ENCODE measurements at places on chromosomes 1 and 21.
A peak's percentile ranks its signal among the peaks of the same experiment; 100 is the strongest.

- DNase-seq: no peak
These were observed 75.7 kb downstream of the UCHL5 start for GRCh38 chr1:192983349-192983980.

GRCh38 chr1:181023265-181024057 is 791 bp upstream of the STX6 start:
- DNase-seq: no peak

DNA sequence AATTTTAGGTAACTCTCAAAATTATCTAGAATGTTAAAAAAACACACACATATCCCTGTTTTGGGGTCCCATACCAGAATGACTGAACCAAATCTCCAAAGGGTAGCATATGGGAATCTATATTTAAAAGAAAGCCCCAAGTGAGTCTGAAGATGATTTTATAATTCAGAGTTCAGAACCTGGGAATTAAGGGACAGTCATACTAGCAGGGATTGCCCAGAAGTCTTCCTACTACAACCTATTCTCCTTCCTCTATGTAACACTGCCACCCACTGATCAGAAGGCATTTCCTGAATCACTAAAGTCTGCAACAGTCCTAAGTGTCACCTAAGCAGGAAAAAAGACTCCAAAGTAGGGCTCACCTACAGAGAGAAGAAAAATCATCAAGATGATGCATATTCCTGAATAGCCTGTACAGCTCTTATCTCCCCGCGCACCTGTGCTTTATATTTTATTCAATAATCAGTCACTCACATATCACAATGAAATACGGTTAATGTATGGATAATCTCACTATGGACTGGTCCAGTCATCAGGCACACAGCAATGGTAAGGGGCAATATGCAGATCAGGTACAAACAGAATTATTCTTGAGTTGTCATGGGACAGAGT is 4.9 kb downstream of the RGS1 start:
- peak; percentile 37 for DNase-seq

DNA sequence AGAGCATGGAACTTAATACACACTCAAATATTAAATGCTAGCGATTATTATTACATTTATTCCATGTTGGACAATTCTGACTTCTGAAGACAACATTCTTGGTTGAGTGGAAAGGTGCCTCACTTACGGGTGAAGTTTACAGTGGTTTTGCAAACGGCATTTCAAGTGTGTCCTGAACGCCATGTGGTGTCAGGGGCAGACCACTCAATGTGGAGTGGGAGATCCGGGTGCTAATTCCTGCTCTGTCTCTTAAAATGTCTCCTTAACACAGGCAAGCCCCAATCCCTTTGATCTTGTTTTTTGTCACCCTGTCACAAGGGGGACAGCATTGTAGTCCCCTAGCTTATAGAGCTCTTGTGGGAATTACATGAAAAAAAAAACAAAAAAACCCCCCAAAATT is 5.6 kb upstream of the TDRD10 start:
- no peak for DNase-seq

DNA sequence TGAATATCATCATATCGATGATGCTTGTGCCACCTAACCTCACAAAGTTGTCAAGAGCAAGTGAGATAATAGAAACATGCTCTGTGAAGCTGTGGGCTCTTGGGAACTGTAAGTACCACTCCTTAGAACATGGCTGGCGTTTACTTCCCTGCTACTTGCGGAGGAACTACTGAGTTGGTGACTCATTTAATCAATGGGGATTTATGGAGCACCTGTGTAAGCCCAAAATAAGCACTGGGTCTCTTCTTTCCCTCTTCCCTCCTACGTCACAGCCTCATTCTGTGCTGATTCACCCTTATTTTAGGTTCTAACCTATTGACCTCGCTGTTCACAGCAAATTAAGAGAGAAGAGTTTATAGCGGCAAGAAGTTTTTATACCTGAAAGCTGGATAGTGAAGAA is 52.9 kb downstream of the PRDM2 start:
- DNase-seq: no peak

DNA sequence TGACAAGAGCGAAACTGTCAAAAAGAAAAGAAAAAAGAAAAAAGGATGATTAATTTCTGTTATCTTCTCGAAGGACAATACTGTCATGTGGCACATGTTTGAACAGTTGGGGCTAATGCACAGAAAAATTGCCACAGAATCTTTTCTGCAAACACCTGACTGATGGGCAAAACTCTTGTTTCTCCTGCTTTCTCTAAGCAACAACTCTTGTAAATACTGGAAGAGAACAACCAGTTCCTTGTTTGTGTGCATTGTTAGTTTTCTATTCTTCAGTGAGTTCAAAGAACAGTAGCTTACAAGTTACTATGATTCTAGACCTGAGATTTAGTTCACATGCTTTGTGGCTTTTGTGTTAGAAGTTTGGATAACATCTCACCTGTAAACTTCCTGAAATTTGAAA is 60.7 kb downstream of the CDC14A start:
- DNase-seq: no peak

DNA sequence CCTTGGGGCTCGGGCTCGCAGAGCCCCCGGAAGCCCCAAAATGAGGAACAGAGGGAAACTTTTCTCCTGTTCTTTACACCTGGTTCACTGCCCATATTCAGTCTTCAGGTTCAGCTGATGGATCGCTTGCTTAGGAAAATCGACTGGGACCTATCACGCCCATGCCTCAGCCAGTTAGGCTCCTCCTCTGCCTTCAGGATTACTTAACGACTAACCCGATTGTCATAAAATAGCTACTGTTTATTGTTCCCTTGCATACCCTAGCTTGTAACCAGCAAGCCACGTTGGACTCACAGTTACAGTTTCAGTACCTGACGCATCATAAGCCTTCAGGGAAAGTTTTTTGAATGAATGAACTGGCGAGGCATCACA is 692 bp downstream of the TARDBP start:
- peak; percentile 4 for DNase-seq

DNA sequence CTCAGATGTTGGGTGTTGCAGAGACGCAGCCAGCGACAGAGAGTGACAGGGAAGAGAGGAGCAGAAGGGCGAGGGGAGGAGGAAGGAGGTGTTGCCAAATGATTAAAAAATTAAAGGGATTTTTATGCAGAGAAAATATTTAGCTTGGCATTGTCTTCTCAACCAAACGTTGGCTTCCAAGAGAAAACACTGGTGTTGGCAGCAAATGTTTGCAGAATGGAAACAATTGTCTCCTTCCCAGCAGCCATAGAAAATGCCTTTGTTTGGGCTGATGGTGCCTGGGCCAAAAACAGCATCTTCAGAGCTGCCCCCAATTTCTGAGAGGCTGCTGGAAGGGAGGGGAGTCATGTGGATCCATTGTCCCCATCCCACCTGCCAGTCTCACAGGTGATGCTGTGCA is 29.7 kb upstream of the GRIK3 start:
- DNase-seq: no peak

- no peak for DNase-seq
These were observed 7.3 kb upstream of the PMVK start for GRCh38 chr1:154943649-154944400.

- DNase-seq: no peak
These were observed 96.6 kb upstream of the B3GALT2 start for GRCh38 chr1:193283016-193283415.

DNA sequence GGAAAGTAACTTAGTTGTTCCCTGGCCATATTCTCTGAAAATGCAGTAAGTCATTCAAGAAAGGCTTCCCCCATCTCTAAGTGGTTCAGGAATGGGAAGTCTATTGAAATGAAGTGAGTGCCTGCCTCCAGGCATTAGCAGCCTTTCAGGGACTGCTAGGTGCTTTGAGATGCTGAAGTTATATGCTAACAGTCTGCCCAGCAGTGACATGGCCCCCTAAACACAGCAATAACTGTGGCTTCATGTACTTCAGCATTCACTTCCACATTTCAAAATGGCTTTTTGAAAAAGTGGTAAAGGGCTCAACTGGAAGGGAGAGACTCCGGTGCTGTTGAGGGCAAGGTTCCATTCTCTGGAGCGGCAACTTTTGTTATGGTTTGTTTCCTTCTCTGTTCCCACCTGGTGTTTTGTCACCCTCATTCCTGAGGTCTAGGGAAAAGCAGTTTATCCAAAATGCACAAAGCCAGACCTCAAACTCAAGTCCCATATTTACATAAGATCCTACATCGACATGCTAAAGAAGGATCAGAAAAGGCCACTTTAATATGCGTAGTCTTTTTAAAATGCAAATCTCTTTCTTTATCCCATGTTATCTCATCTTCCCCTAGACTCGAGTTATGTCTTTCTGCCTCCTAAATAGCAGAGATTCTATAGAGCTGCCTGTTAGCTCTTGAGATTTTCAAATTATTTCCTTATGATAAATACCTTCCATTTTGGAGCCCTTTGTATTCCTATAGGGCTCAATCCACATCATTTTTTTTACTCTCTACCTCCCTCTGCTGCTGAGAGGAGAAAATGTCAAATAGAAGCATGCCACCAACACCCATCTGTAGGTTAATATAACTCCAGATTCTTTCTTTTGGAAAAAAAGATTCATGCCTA is 34.2 kb upstream of the LRRC8C start:
- DNase-seq: peak; percentile 42

DNA sequence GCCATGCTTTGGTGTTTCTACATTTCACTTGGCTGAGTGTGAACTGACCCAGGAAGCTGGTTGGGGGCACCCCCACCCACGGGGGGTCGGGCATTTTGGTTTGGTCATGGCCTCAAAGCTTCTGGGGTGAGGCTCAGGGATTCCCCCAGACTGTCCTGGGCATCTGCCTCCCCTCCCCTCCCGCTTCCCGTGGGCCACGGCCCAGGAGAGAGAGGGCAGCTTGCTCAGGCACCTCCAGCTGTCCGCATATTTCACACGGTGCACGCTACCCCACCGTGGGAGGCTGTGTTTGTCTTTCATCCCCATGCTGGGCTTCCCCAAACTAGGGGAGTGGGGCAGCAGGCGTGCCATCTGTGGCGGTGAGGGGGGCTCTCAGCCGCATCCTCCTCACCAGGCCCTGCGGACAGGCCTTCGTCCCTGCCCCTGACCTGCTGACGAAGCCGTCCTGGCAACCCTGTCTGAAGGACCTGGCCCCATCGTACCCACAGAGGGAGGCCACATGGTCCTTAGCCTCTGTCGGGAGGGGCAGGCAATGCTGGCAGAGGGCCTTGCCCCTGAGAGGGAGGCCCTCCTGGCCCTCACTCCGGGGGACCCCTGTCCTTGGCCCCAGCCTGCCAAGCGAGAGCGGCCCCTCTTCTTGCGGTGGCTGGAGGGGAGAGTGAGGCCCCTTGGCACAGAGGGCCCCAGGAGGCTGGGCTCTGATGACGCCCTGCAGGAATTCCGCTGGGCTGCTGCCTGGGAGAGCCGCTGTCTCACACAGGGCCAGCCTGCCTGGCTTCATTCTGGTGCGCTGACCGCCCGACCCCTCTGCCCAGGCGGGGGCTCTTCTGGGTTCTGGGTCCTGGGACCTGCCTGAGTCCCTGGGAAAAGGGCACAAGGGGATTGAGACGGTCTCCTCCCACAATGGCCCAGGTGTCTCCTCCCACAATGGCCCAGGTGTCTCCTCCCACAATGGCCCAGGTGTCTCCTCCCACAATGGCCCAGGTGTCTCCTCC is 22.1 kb downstream of the TP73 start:
- DNase-seq: peak; percentile 46

- no peak for DNase-seq
These were observed 11.5 kb downstream of the TRIM46 start for GRCh38 chr1:155184835-155185782.

GRCh38 chr1:53326088-53326597 is 1.7 kb downstream of the LRP8 start:
- DNase-seq: peak; percentile 72

DNA sequence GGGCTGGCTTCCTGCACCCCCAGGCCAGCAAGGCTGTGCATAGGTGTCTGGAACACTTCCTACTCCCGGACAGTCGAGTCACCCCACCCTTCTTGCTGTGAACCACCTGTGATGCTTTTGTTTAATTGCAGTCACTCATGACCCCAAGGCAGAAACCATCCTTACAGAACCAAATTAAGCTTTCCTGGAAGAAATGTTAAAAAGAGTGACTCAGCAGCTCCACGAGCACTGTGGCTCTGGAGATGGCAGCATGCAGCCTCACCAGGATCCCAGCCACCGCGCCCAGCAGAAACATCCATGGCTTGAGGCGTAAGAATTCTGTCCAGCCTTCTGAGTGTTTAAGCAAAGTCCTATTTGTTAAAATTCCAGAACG is 28.8 kb downstream of the SNAP47 start:
- no peak for DNase-seq

- DNase-seq: peak; percentile 86
These were observed at the start of gene SCMH1 for GRCh38 chr1:41241749-41242341. TSS of gene SCMH1 (minus strand) at chr1:41242306. CDS start at chr1:41186133, 56,173 bp downstream.

DNA sequence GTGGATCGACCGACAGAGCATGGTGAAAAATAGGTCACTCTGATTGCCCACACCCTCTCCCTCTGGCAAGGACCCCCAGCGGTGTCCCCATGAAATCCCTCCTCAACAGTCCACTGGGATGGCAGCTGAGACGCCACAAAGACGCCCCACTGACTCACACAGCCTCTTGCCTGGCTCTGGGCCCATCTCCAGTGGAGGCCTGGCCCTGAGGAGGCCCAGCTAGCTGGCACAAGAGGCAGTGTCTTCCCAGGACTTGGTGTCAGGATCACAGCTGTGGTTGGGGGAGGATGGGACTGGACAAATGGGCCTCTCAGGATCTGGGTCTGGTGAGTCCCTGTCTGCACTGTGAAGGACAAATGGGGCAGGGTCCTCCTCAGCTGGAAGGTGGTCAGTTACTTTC is 4.6 kb downstream of the ALX3 start:
- no peak for DNase-seq

- DNase-seq: peak; percentile 31
These were observed 49.4 kb upstream of the DESI2 start for GRCh38 chr1:244603498-244603897.

DNA sequence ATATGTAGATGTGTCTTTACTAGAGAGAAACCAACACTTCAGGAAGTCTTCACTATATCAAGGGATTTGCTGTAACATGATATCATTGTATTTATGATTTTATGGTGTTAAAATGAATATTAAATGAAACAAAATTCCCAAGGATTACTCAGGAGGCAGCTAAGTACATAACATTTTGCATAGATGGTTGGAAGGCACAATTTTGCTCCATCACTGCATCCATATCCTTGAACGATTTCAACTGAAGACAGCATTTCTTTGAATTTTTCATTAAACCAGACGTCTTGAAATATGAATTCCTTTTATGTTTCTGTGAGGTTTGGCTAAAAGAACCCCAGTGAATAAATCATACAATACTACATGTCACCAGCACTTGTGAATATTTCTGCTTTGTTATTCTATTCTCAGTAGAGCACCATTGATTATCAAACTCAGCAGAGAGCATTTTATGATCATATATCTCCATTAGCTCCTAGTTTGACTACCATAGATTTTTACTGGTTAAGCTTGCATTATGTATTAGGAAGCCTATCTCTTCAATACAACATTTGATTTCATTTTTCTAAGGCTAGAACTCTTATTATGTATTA is 37.3 kb downstream of the SPATA17 start:
- no peak for DNase-seq

GRCh38 chr1:197444755-197445154 is 176.7 kb downstream of the CRB1 start:
- DNase-seq: no peak

- no peak for DNase-seq
These were observed 57.8 kb downstream of the EPB41 start for GRCh38 chr1:28971980-28972771.
